Kidney (tissue), 22 donors: ENCODE measurements at places on chromosomes 6 and 20.

- no peak for DNase-seq
Observed at GRCh38 chr6:152585236-152585635, 51.9 kb downstream of the SYNE1 start.

GRCh38 chr6:170023620-170024521 lies 267.0 kb downstream of the DLL1 start:
- no peak for DNase-seq

GRCh38 chr20:10236540-10237533 lies 18.2 kb downstream of the SNAP25 start:
- DNase-seq, result no peak

DNA sequence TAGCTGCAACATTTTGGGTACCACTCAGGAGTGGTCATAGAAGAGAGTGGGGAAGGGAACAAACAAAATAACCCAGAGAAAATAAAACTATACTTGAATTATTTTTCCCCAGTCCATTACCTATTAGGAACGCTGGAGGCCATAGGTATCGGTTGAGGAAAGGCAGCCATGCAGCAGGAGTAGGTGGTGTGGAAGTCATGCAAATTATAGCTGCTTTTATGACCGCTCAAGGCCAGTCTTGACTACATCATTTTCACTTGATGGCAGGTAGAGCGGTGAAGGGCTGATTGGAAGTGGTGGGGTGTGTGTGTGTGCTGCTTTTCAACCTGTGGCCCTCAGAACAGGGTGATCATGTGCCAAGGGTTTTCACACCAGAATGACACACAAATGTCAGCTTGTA lies 36.5 kb upstream of the KIF13A start:
- no peak for DNase-seq

GRCh38 chr20:18678549-18679419 lies 90.9 kb downstream of the DTD1 start:
- DNase-seq, result peak; percentile 78

DNA sequence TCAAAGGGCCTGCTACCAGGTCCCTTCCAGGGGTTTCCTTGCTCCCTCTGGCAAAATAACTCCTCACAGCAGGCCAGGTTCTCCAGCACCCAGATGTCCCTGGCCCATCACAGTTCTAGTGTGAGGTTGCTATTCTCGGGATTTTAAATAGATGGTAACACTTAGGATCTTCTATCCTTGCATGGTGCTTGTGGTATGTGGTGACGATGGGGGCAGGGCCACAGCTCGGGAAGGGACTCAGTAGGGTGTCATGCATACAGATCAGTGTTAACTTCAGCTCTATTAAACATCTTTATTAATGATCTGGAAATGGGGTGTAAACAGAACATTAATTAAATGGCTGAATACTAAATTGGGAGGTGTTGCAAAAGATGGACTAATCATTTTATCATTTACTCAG lies 323.8 kb downstream of the QKI start:
- no peak for DNase-seq

DNA sequence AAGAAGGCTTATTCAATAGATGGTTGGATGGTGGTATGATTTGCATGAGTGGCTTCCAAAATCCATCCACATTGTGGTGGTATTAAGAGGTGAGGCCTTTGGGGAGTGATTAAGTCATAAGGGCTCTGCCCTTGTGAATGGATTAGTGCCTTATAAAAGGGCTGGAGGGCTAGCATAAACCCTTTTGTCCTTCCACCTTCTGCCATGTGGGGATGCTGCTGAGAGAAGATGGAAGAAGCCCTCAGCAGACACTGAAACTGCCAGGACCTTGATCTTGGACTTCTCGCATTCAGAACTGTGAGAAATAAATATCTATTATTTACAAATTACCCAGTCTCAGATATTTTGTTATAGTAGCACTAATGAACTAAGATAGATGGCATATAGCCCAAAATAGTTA lies 27.8 kb upstream of the SRPK1 start:
- no peak for DNase-seq

DNA sequence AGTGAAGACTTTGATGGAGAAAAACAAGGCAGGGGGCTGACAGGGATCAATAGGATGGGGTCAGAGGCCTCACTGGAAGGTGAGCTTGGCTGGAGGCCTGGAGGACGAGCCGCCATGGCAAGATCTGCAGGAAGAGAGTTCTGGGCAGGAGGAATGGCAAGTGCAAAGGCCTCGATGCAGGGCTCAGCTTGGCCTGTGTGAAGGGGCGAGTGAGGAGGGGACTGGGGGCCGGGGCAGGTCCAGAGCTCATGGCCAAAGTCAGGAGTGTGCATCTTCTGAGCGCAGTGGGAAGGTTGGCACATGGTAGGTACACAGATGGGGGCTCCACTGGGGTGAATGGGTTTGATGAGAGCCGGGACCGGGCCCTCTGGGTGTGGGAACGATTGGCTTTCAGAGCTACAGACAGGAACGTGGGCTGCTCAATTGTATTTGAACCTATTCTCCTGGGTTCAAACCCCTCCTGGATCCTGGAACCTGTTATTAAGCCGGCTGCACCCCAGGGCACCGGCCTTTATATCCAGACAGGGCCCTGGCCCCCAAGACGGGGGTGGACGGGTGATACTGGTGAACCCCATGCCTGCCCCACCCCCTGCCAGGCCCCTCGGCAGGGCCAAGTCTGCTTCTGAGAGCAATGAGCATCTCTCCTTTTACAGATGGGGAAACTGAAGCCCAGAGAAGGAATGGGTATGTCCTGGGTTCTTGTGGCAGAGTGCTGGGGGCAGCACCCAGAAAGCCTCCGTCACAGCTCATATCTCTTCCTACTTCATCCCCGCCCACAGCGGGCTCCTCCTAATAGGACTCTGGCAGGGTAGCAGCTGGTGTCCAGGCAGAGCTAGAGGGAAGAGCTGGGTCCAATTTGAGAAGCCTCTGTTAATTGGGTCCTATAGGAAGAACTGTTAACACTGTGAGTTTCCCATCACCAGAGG lies 106.1 kb downstream of the CEBPB start:
- no peak for DNase-seq

- DNase-seq, result no peak
Observed at GRCh38 chr6:34205466-34205865, 31.2 kb upstream of the HMGA1 start.

DNA sequence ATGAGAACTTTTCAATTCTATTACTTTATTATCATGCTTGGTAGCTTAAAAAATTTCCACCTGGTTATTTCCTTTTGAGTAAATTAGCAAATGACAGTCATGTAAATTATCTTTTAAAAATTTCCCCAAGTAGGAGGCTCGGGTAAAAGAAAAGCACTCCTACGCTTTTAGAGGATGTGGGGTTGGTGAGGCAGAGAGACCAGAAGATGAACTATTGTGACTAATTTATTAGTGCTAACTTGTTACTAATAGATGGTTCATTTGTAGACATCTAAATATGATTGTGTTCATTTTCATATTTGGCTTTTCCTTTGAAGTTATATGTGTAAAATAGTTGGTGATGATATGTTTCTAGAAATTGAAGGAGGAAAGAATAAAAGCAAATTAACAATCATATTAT lies 27.0 kb downstream of the ZNF292 start:
- DNase-seq, result no peak

GRCh38 chr6:47700596-47700995 lies 2.2 kb downstream of the ADGRF4 start:
- no peak for DNase-seq

DNA sequence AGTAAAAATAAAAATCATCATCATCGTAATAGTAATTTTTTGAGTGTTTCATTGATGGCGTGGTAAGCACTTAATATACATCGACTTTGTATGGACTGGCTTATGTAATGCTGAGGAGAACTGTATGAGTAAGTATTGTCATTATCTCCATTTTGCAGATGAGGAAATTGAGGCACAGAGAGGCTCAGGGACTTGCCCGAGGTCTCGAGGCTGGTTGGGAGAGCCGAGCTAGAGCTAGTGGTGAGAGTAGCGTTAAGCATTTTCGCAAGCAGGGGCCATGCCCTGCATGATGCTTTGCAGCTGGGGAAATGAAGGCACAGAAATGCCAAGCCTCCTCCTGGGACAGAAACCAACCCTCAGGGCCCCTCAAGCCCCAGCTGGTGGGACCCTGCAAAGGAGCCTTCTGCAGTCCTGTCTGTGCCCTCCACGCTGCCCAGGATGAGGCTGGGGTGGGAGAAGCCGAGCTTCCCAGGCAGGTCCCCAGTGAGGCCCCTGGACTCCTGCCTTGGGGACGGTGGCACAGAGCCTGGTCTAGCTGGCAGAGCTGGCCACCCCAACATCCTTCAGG lies 31.1 kb upstream of the STX16 start:
- no peak for DNase-seq

DNA sequence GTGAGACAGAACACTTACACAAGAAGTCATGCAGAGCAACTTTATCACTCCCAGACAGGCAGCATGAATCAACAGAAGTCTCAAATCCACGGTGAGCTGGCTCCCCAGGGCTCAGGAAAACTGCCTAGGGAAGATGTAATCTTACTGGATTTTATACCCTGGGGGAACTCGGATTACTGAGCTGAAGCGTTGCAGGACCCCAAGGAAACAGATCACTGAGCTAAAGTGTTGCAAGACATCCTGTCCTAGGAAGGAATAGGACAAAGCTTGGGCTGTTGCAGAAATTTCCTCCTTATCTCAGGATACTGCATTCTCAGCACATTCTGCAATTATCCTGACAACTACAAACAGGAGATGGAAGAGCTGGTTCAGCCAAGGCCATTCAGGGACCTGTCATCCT lies 224.8 kb downstream of the TFAP2A start:
- DNase-seq, result no peak

GRCh38 chr20:63192721-63193120 lies 23.2 kb downstream of the YTHDF1 start:
- DNase-seq, result peak; percentile 59

DNA sequence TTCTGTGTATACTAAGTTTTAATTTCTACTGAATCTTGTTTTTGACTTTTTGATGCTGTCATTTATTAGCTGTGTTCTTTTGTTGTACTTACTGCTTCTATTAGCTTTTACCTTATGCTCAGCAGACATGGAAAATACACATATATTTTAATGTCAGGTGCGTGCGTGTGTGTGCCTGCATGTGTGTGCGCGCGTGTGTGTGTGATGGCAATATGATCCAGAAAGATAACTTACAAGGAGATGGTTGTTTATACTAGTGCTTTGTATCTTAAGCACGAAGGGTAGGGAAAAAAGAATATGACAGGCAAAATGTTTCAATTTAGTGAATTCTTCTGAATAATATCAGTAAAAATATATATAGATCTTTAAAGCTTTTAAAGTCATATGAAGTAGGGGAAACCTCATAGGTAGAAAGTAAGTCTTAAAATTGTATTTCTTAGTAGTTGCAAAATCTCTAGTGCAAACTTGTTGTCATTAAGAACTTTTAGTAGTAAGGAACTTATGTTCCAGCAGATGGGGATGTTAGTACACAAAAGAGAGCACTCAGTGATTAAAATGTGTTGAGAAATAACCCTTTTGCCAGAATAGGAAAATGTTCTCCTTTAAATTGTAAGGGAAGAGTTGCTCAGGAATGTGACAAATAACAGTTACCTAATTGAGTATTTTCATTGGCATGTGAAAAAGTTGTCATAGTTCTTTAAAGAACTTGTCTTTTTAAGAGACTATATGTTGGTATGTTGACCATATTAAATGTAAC lies 13.2 kb downstream of the QKI start:
- peak; percentile 79 for DNase-seq

DNA sequence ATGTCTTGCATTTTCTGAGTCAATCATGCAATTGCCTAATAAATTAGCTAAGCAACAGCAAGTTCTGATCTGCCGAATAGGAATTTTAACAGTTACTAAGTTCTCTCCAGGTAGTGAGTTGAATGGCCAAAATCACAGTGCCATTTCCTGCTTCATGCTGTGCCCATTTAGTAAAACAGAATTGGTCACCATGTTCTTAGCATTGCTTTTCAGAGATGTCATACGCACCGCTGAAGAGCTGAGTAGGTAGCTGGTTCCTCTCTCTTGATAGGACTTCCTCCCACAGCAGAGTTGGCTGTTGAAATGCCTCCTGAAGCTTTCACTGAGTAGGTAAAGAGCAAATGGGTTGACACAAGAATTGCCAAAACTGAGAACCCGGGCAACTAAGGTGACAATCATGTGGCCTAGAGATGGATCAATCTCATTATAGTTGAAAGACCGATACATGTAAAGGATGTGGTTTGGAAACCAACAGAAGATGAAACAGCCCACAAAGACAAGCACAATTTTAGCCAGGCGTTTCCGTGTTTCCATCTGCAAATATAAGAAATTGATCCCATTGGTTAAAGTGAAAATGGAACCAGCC lies 57.1 kb upstream of the GJE1 start:
- no peak for DNase-seq

DNA sequence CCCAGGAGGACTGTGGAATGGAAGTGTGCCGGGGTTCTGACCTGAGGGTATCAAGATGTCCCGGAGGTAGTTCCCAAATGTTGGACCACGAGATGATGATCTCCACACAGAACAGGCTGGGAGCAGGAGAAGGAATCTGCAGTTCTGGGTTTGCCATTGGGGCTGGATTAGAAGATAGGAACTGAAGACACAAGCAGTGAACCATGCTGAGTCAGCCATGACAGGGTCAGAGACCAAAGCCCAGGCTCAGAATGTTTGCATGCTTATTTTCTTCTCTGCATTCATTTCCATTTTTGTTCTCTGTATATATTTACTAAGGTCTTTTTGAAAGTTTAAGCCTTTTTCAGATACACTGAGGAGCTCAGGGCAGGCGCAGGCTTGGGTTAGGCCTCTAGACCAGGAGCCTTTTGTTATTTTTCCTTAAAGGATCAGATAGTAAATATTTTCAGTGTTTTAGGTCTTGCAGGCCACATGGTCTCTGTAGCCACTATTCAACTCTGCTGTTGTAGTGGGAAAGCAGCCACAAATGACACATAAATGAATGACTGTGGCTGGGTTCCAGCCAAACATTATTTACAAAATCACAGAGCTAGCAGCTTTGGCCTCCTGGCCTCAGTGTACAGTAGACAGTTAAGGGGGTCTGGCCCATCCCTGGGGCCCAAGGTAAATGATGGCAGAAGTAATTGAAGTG lies 28.5 kb downstream of the SLC35D3 start:
- DNase-seq, result no peak

DNA sequence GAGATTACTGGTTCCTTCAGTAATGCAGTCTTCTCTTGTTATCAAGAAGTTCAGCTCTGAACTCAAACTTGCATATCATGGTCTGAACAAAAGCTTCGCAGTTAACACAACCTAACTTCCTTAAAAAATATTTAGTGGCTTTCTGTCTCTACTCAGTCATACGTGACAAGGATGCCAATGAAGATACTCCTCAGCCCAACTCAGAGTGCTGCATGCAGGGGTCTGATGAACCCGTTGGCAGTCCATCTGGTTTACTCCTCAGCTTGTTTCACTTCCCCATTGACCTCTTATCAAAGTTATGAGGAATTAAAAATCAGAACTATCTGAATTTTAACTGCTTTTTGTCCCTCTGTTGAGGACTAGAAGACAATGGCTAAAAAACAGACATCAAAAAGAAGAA lies 56.6 kb upstream of the RIN2 start:
- no peak for DNase-seq

GRCh38 chr6:25583906-25584305 lies 68.1 kb upstream of the SCGN start:
- DNase-seq, result no peak
